Esophagus mucosa (tissue), 1 donor: ENCODE measurements at places on chromosomes 1 and 21. TPM values are rescaled to one million over a fixed set of nuclear protein-coding genes. Genes with fewer than 3 reads are reported as not detected.

CYP4Z1 gene
- 0.72 TPM for total RNA-seq

PLA2G2A gene
- 10.9 TPM for total RNA-seq

A3GALT2 gene
- total RNA-seq: not detected

PPP1R12B gene
- total RNA-seq: 12.8 TPM

- ATAC-seq: no peak
These were observed 179.7 kb upstream of the HOOK1 start for GRCh38 chr1:59635097-59635496.

DNA sequence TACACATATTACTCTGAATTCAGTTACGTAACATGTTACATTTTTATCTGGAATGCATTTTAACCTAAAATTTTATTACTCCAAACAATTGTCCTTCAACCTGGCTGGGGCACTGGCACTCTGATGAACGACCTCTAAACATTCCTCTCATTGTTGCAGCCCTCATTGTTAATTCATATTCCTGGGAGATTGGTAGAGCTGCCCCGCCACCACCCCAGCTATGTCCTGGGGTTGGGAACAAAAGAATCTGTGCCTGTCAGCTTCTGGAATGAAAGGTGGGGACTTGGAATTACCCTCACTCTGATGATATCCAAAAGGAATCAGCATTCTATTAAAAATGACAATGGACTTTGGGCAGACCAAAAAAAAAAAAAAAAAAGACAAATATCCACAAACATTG lies 38.0 kb upstream of the DESI2 start:
- no peak for ATAC-seq

GRCh38 chr1:171740987-171741871 lies 636 bp downstream of the VAMP4 start:
- ATAC-seq: peak; percentile 27

GRCh38 chr1:154097873-154098272 lies 57.0 kb downstream of the NUP210L start:
- ATAC-seq: no peak
